Immature natural killer cell (primary cell): ENCODE measurements at places on chromosomes 2 and 18. TPM values are rescaled to one million over a fixed set of nuclear protein-coding genes. Genes with fewer than 3 reads are reported as not detected.

ANKRD62 gene
- polyA plus RNA-seq: not detected

AQP12A gene
- not detected for polyA plus RNA-seq

DNA sequence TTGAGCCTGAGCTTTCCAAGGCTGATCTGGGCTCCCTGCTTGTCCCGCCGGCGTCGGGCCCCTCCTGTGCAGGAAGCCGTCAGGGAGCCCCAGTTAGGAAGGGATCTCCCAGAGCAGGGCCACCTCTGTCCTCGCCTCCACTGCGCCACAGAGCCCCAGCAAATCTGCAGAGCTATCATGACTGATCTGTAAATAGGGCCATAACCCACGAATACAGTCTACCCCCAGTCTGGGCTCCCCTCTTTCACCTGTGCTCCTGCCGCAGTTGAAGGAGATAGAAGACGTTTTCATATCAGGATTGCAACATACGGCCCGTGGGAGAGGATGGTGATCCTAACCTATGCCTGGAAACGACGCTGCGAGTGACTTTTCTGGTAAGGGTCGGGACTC lies 138.7 kb downstream of the PTGR3 start:
- peak overlapping the region; percentile 86 for H3K4me3 ChIP-seq
- H3K27me3 ChIP-seq: peaks cover 5% of the 10 kb centered on the region
- peak overlapping the region; percentile 96 for H3K27ac ChIP-seq
- peaks cover 18% of the 10 kb centered on the region for H3K36me3 ChIP-seq
- DNase-seq: no peak

- H3K27ac ChIP-seq: no peak overlapping the region
- no peak for DNase-seq
- peaks cover 5% of the 10 kb centered on the region for H3K27me3 ChIP-seq
- no peaks in the 10 kb centered on the region for H3K4me1 ChIP-seq
- H3K4me3 ChIP-seq: no peak overlapping the region
- H3K36me3 ChIP-seq: no peaks in the 10 kb centered on the region
Observed at GRCh38 chr2:177670791-177671535, 278.4 kb downstream of the AGPS start.

GRCh38 chr2:41000906-41001305 lies 549.0 kb upstream of the SLC8A1 start:
- no peak overlapping the region for H3K27ac ChIP-seq
- no peak for DNase-seq
- no peaks in the 10 kb centered on the region for H3K4me1 ChIP-seq
- no peaks in the 10 kb centered on the region for H3K27me3 ChIP-seq
- H3K4me3 ChIP-seq: no peak overlapping the region
- no peaks in the 10 kb centered on the region for H3K36me3 ChIP-seq

- H3K4me1 ChIP-seq: no peaks in the 10 kb centered on the region
- no peak for DNase-seq
- no peak overlapping the region for H3K4me3 ChIP-seq
- H3K27me3 ChIP-seq: no peaks in the 10 kb centered on the region
Observed at GRCh38 chr2:105677901-105678300, 66.8 kb upstream of the NCK2 start.

- no peak overlapping the region for H3K4me3 ChIP-seq
- peaks cover 4% of the 10 kb centered on the region for H3K27me3 ChIP-seq
- no peak overlapping the region for H3K27ac ChIP-seq
- no peaks in the 10 kb centered on the region for H3K4me1 ChIP-seq
Observed at GRCh38 chr2:103295591-103295990, 533.8 kb downstream of the TMEM182 start.
